ENCODE measurements at places on chromosomes 4 and X. TPM values are rescaled to one million over a fixed set of nuclear protein-coding genes. Genes with fewer than 3 reads are reported as not detected.
A peak's percentile ranks its signal among the peaks of the same experiment; 100 is the strongest.

Gene F11
- not detected for total RNA-seq

Gene EXOC1
- total RNA-seq: 19.1 TPM

Gene CSAG1
- not detected for total RNA-seq

GRCh38 chr4:26062215-26062614 lies 148.2 kb downstream of the SMIM20 start:
- DNase-seq: no peak
- H3K4me1 ChIP-seq: no peaks in the 10 kb centered on the region
- H3K4me3 ChIP-seq: no peak overlapping the region
- H3K27me3 ChIP-seq: no peaks in the 10 kb centered on the region
- no peak overlapping the region for H3K27ac ChIP-seq

- no peaks in the 10 kb centered on the region for H3K27me3 ChIP-seq
- no peak overlapping the region for H3K4me3 ChIP-seq
- no peak overlapping the region for H3K27ac ChIP-seq
- no peaks in the 10 kb centered on the region for H3K4me1 ChIP-seq
- H3K36me3 ChIP-seq: no peaks in the 10 kb centered on the region
Measured at GRCh38 chr4:153233761-153234371, 29.6 kb downstream of the TRIM2 start.

Gene FAM47A
- not detected for total RNA-seq

DNA sequence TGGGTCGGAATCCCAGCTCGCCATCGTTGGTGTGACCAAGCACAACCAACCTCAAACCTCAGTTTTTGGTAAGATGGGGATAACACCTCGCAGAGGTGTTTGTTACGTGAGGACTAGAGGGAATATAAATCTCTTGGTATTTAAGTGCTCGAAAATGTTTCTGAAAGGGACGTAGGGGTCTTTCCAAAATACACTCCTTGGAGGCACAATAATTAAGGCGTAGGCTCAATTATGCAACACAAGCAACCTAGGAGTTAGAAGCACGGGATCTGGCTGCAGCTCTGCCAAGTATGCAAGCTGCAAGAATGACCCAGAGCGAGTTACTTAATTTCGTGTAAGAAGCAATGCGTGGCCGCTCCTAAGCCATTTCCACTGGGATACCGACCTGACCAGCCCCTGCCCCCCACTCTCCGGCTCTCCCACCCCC lies 552 bp downstream of the ADH5 start:
- peaks cover 50% of the 10 kb centered on the region for H3K4me1 ChIP-seq
- H3K27ac ChIP-seq: peak overlapping the region; percentile 84
- H3K4me3 ChIP-seq: peak overlapping the region; percentile 80
- DNase-seq: peak; percentile 60

GRCh38 chr4:40303751-40304150 lies 31.4 kb upstream of the CHRNA9 start:
- H3K4me3 ChIP-seq: no peak overlapping the region
- no peaks in the 10 kb centered on the region for H3K36me3 ChIP-seq
- no peak for DNase-seq
- peaks cover 5% of the 10 kb centered on the region for H3K27me3 ChIP-seq
- H3K4me1 ChIP-seq: no peaks in the 10 kb centered on the region
- H3K27ac ChIP-seq: no peak overlapping the region

DNA sequence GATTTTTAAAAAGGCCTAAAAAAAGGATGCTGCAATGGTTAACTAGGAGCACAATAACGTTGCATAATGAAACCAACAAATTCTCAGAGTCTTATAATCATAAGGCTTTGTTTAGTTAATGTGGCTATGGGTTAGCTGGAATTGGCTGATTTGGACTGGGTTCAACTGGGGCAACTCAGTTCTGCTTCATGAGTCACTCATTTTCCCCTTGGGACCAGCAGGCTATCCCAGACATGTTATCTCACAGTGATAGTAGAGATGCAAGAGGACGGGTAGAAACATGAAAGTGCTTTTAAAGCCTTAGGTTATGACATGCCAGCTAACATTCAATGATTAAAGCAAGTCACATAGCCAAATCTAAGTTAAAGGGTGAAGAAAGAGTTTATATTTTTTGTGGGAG lies 189.2 kb upstream of the GK2 start:
- no peaks in the 10 kb centered on the region for H3K36me3 ChIP-seq
- H3K27ac ChIP-seq: no peak overlapping the region
- no peaks in the 10 kb centered on the region for H3K4me1 ChIP-seq
- no peak overlapping the region for H3K4me3 ChIP-seq

Gene NDST4
- not detected for total RNA-seq

GRCh38 chr4:2009651-2010233 lies 968 bp upstream of the NELFA start:
- H3K36me3 ChIP-seq: peaks cover 4% of the 10 kb centered on the region
- DNase-seq: no peak
- peak overlapping the region; percentile 100 for H3K27ac ChIP-seq
- no peaks in the 10 kb centered on the region for H3K4me1 ChIP-seq
- peak overlapping the region; percentile 96 for H3K4me3 ChIP-seq

GRCh38 chrX:139077281-139078250 lies 366.0 kb upstream of the FGF13 start:
- H3K36me3 ChIP-seq: no peaks in the 10 kb centered on the region
- DNase-seq: no peak
- no peak overlapping the region for H3K27ac ChIP-seq

DNA sequence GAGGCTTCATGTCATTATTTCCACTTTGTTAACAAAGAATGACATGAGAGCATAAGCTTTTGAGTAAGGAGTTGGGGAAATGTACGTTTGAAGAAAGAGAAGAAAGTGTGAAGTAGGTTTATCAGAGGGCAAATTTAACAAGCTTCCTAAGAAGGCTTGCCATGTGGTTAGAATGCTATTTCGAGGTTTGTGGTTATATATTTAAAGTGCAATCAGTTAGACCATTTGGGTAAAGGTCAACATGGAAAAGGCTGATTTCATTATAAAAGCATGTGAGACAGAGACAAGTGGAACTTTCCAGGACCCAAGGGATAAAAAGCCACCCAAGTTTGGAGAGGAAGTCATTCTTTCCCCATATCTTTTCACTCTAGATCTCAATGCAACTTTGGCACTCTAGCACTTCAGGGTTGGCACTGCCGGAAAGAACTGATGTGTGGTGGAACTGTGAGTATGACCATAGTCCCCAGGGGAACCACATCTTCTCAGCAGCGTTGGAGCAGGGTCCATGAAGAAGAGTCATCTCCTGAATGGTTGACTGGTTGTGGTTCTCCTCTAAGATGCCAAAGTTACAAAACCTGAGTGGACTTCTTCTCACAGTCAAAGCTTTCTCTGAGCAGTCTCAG lies 529.9 kb downstream of the MID1IP1 start:
- no peak overlapping the region for H3K4me3 ChIP-seq
- peaks cover 1% of the 10 kb centered on the region for H3K4me1 ChIP-seq
- no peak overlapping the region for H3K27ac ChIP-seq
- DNase-seq: no peak

GRCh38 chrX:70613295-70613694 lies 168.7 kb downstream of the DLG3 start:
- H3K4me1 ChIP-seq: no peaks in the 10 kb centered on the region
- H3K27me3 ChIP-seq: no peaks in the 10 kb centered on the region
- no peak overlapping the region for H3K27ac ChIP-seq
- H3K36me3 ChIP-seq: no peaks in the 10 kb centered on the region
- no peak overlapping the region for H3K4me3 ChIP-seq
- DNase-seq: no peak

DNA sequence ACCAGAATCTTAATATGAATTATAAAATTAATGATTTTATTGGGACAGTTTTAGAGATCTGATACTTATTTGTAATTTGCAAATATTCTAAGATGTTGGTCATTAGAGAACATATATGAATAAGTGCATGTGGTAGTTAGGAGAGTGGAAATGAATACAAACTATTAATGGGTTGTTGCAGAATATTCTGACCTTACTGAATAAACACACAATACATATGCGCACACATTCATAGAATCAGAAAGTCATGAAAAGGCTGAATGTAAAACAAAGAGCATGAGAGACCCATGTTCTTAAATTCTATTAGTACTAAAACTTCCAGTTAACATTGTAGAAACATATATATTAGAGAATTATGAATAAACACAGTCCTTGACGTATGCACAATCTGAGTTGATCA lies 301.7 kb upstream of the TRAM1L1 start:
- no peak for DNase-seq
- H3K4me1 ChIP-seq: no peaks in the 10 kb centered on the region
- H3K27ac ChIP-seq: no peak overlapping the region

DNA sequence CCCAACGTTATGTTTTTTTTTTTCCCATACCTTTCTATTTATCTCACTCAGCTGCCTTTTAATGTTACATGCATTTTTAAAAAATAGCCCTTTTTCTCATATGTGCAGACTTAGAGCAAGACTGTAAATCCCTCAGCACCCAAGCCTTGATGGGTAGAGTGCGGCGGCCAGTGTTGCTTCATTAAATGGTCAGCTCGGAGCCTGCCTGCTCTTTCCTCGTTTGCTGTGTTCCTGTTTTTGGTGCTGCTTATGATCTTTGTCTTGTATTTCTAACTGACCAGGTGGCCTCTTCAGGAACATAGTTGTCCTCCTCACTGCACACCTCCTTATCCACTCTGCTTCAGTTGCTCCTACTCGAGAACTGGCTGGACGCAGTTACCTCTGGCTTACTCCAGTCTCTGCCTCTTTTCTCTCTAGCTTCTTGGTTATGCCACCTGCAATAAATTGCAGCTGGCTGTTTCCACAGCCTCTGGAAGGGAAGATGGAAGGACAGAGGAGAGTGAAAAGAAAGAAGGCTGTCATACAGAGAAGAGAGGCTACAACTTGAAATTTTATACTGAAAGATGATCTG lies 10.7 kb downstream of the RBPJ start:
- no peak for DNase-seq
- no peaks in the 10 kb centered on the region for H3K27me3 ChIP-seq
- H3K36me3 ChIP-seq: no peaks in the 10 kb centered on the region
- H3K27ac ChIP-seq: no peak overlapping the region

- H3K27me3 ChIP-seq: no peaks in the 10 kb centered on the region
- H3K4me1 ChIP-seq: peaks cover 9% of the 10 kb centered on the region
- DNase-seq: no peak
- H3K27ac ChIP-seq: no peak overlapping the region
- H3K4me3 ChIP-seq: no peak overlapping the region
Measured at GRCh38 chr4:76991161-76991660, 41.7 kb downstream of the SEPTIN11 start.

- H3K27me3 ChIP-seq: no peaks in the 10 kb centered on the region
- H3K4me3 ChIP-seq: no peak overlapping the region
- no peaks in the 10 kb centered on the region for H3K36me3 ChIP-seq
- no peaks in the 10 kb centered on the region for H3K4me1 ChIP-seq
Measured at GRCh38 chr4:27360790-27361267, 500.2 kb downstream of the STIM2 start.

- H3K4me3 ChIP-seq: no peak overlapping the region
- no peak overlapping the region for H3K27ac ChIP-seq
- H3K27me3 ChIP-seq: no peaks in the 10 kb centered on the region
- no peaks in the 10 kb centered on the region for H3K4me1 ChIP-seq
- no peaks in the 10 kb centered on the region for H3K36me3 ChIP-seq
Measured at GRCh38 chr4:89334311-89334710, 26.7 kb upstream of the GPRIN3 start.

Gene ARR3
- not detected for total RNA-seq

Gene KLHL4
- total RNA-seq: 4.6 TPM

DNA sequence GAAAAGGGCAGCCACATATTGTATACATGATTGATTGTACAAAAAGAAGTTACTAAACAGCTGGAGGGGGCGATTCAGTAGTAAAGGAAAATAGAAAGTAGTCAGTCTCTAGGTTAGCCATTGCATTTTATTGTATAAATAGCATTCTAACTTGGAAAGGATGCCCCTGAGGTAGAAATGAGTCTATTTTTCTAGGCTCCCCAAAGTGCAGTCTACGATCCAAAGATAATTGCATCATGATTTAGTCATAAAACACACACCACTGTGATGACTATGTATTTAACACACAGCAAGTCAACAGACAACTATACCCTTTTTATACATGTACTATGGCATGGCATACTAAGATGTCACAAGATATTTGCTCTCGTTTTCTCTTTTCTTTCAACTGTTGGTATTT lies 204.9 kb downstream of the APBB2 start:
- no peak overlapping the region for H3K27ac ChIP-seq
- peaks cover 15% of the 10 kb centered on the region for H3K4me1 ChIP-seq
- no peaks in the 10 kb centered on the region for H3K27me3 ChIP-seq
- H3K4me3 ChIP-seq: no peak overlapping the region

DNA sequence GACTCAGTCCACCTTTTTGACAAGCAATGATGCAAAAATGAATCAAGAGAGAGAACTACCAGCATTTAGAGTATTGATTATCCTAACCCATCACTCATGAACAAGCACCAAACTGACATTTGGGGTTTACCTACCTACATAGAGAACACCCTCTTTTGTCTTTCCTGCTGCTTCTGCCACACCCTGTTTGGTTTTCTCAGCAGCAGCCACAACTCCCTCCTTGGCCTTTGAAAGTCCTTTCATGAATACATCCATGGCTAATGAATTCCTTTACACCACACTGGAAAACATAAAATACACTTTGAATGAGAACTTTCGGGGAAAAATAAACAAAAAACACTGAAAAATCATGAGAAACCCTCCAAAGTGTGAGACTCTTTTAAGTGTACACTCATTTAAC lies 1.5 kb downstream of the SNCA start:
- H3K4me1 ChIP-seq: peaks cover 10% of the 10 kb centered on the region
- no peaks in the 10 kb centered on the region for H3K36me3 ChIP-seq
- H3K27me3 ChIP-seq: peaks cover 24% of the 10 kb centered on the region
- DNase-seq: no peak

- no peaks in the 10 kb centered on the region for H3K4me1 ChIP-seq
- no peaks in the 10 kb centered on the region for H3K27me3 ChIP-seq
- H3K36me3 ChIP-seq: no peaks in the 10 kb centered on the region
- peak; percentile 91 for DNase-seq
- H3K27ac ChIP-seq: peak overlapping the region; percentile 87
Measured at GRCh38 chrX:107676559-107677378, 48.5 kb downstream of the PRPS1 start.

DNA sequence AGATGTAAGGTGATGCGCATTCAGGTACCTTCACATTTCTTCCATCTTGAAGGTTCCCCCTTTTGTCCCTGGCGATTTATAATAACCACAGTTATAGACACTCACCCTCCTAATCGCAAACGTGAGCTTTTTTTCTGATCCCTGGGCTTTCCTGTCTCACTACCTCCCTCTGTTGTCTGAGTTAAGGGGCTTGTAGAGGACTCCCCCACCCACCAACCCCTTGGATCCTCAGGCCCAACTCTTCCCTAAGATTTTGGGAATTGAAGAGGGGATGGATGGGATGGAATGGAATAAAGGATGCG lies 1.4 kb downstream of the CNKSR2 start:
- no peak overlapping the region for H3K27ac ChIP-seq
- H3K4me3 ChIP-seq: no peak overlapping the region
- no peaks in the 10 kb centered on the region for H3K36me3 ChIP-seq
- peaks cover 19% of the 10 kb centered on the region for H3K27me3 ChIP-seq
- DNase-seq: no peak
